Stimulated activated CD4-positive, alpha-beta T cell treated with anti-CD3 and anti-CD28 coated beads, Interleukin-1b, Interleukin-23, amount 100 ng/mL, for 48 hours (primary cell): ENCODE measurements at places on chromosomes 6 and 20.

GRCh38 chr20:16541226-16541625, 32.0 kb downstream of the KIF16B start:
- DNase-seq = no peak

- DNase-seq = no peak
These were observed 67.8 kb downstream of the MMS22L start for GRCh38 chr6:97215157-97215769.

DNA sequence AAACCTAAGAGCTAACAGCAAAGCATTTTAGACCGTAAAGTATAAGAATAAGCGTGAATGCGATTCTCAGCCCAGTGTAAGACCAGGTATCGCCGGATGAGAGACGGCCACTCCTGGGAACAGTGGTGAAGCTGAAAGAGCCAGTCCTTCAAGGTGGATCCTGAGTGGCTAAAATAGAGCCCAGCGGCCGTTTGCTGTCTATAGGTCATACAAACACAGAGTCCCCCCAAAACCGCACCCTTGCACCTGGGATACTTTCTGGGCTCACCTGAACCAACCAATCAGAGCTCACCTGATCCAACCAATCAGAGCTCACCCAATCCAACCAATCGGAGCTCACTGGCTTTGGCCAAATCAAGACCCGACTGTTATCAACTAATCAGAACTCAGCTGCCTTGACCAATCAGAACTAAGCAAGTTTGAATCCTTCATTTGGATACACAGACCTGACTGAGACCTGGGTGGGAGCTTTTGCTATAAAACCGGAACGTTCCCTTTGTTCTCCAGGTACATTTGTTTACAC, 248.2 kb downstream of the DLL1 start:
- DNase-seq = no peak

DNA sequence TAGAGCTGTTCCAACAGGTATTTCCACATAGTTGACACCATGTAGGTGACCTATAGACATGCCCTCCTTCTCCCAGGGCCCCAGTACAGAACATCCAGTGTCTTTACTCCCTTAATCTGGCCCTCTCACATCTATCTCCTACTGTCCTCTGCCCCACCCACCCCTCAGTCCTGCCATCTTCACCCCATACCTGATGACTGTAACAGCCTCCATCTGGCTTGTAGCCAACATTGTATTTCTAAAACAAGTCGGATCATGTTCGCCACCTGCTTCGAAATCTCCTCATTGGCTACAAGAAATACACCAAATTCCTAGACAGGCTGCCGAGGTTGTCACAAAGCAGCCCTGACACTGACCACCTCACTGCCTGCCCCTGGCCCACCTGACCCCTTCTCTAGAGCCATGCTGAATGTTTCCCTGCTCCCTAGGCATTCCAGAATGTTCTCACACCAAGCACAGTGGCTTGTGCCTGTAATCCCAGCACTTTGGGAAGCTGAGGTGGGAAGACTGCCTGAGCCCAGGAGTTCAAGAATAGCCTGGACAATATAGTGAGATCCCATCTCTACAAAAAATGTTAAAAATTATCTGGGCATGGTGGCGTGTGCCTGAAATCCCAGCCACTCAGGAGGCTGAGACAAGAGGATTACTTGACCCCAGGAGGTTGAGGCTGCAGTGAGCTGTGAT, 6.0 kb downstream of the ZC3H12D start:
- no peak for DNase-seq

DNA sequence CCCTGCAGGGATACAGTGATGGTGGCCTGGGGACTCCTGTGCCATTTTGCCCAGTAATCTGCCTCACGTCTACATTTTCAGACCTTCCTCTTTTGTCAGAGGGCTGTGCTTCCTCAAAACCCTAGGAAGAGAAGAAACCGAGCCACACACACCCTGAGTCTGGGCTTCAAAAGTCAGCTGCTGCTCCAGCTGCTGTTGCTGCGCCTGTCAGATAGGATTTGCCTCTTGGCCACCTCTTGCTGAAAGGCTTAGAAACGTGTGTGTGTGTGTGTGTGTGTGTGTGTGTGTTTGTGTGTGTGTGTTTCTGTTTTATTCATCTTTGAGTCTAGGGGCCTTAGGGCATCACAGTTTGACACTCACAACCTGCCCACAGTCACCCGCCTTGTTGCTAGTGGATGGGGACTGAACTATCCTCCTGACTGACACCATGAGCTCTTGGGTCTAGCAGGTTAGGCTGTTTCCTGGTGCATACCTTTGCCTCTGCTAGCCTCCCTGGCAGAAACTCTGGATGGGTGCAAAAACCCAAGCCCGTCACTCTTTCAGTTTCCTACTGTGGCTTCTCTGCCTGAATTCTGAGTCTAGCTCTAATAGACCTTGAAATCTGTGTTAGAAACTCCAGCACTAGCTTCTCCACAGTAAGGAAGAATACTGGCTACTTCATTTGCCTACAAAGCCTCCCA, 94.9 kb upstream of the CEP85L start:
- DNase-seq = no peak

DNA sequence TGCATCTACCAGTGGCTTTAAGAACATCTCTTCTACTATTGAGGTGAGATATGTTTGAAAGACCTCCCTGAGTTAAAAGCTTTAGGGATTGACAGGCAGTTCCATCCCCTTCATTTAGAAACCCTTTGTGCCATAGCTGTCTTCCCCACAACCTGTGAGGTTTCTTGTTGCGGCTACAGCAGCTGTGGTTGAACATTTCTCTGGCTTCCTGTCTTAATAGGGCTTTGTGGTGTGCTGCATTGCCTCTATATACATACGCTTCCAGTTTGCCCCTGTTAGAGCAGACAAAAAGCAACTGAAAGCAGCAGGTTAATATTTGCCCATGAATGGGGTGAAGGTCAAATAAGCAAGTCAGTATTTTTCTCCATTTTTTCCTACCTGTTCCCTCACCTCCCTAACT, 210.2 kb downstream of the TMEM200A start:
- DNase-seq = peak; percentile 53

GRCh38 chr6:148345578-148345977, 2.9 kb downstream of the SASH1 start:
- DNase-seq = no peak

DNA sequence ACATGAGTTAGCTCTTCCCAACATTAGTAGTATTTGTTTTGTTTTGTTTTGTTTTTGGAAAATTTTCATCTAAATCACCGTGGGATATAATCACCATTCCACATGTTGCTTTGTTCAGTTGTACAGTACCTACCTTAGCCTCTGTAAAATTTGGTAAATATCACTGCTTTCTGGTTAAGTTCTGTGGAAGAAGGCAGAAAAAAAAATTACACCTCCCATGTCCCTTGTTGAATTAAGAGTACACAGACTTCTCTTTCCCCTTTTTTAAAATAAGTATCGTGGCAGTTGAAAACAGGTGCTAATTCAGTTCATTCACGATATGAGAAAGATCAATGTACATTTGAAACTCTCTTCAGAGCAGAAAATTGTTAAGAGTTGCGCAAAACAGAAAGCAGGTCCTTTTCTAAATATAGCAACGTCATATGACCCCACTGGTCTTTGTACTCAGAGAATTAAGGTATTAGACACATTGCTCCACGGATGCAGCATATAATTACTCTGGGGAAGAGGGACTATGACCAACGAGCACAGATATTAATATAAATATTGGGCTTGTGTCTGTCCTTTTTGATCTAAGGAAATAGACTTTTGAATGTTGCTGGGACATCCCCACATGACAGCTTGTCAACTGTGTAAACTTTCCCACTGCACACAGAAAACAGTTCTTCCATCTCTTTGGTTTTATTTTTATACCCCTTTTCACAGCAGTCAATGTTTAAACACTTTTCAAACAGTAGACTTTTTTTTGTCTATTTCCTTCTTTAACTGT, 58.6 kb upstream of the ZNF217 start:
- DNase-seq = no peak

- no peak for DNase-seq
These were observed 34.9 kb downstream of the FOXC1 start for GRCh38 chr6:1644516-1645060.

DNA sequence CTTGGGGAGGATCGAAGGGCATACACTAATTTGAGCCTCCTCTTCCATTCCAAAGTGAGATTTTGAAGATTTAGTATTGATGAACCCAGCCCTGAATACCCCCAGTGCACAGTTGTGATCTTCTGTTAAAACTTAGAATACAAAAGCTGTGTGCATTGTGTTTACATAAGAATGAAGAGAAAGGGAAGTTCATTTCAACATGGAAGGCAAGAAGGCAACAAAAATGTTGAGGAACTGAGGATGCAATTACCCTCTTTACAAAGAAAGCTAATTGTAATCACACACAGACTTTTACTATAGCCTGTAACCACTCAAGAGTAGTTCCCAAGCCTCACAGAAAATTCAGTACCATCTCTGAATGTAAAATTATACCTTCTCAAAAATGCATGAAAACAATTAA, 49.3 kb downstream of the GFOD1 start:
- no peak for DNase-seq

GRCh38 chr6:15308435-15309213, 62.8 kb downstream of the JARID2 start:
- DNase-seq = no peak

GRCh38 chr6:148212366-148212765, 130.3 kb upstream of the SASH1 start:
- DNase-seq = no peak

DNA sequence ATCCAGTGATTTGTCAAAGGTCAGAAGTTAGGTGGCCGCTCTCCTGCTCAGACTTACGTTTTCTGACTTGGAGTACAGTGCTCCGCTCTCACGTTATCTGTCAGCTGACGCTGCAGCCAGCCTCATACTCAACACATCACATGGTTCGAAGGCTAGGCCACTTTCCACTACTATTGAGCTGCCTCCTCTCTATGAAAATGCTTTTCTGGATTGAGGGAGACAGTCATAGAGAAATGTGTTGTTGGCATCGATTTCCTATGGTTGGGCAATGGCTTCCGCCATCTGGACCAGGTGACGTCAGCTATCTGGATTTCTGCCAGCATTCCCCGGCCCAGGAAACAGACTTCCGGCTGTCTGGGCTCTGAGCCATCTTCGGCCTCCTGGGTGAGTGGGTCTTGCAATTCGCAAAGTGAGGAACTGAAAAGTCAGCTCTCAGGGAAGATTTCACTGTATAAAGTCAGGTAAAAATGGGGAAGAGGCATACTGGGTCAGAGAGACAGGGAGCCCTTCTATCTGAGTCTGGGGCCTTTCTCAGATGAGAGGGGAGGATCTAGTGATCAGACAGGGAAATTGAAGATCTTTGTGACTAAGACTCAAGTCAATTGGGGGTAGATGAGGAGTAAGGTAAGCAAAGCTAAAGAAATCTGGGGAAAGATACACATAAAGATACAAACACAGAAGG, 37.5 kb upstream of the IER3 start:
- peak; percentile 44 for DNase-seq

- DNase-seq = no peak
These were observed 44.1 kb upstream of the MOXD1 start for GRCh38 chr6:132445201-132445951.

DNA sequence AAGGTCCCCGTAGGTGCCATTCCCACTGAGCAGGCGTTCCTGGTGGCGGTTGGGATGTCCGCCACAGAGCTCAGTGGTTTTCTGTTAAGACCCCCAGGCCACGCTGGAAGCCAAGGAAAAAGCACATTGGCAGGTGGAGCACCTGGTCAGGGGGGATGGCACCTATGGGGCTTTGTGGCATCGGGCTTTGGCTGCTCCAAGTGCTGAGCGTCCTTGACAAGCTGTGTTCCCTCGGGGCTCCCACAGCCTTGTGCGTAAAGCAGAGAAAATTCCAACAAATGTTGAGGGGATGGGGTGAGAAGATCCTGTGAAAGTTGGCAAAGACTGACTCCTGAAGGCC, 135.4 kb downstream of the JPH2 start:
- no peak for DNase-seq

- no peak for DNase-seq
These were observed 28.9 kb downstream of the IRAK1BP1 start for GRCh38 chr6:78896227-78896626.

GRCh38 chr6:20252311-20252710, 40.0 kb upstream of the MBOAT1 start:
- DNase-seq = no peak

DNA sequence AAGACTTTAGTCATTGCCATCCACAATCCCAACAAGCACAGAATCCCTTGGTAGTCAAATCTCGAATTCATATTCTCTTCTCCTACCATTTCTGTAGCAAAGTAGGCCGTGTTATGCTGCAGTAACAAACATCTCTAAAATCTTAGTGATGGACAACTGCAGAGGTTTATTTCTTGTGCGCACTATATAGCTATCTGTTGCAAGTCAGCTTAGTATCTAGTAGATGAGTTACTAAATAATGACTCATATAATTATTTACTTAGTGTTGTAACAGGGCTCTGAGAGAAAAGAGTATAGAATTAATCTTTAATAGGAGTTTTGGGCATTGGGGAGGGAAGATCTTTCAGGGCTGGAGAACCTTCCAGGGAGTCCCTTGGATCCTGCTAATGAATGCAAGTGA, 73.3 kb downstream of the CAP2 start:
- no peak for DNase-seq

GRCh38 chr20:61933951-61934715, 131.5 kb downstream of the TAF4 start:
- DNase-seq = no peak

DNA sequence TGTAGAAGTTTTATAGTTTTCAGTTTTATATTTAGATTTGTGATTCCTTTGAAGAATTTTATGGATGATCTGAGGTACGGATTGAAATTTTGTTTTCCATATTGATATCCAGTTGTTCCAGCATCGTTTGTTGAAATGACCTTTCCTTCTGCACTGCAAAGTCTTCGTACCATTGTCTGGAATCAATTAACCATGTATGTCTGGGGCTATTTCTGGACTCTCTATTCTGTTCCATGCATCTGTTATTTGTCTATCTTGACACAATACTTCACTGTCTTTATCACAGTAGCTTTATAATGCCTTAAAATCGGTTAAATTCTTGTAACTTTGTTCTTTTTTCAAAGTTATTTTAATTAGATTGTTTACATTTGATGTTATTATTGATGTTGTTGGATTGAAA, 154.9 kb downstream of the FARS2 start:
- no peak for DNase-seq

GRCh38 chr20:21391972-21392352, 5.4 kb downstream of the NKX2-4 start:
- DNase-seq = no peak

GRCh38 chr6:130417951-130418350, 52.1 kb downstream of the TMEM200A start:
- DNase-seq = no peak

DNA sequence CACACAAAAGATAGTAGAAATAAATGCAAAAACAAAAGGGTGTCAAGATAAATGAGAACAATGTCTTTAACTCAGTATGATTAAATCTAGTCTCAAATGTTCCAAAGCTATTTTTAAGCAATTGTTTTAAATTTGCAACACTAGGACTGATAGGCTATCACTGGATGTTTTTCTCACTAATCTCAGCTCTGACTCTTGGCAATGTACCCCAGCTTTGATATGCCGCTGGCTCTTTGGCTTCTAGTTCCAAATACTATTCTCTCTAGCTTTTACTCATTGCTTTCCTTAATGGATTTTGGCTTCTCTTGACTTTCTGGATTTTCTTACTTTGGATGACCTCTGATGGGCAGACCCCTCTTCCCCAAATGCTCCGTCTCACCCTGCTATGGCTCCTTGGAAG, 116.0 kb upstream of the SLC35B3 start:
- no peak for DNase-seq

- DNase-seq = peak; percentile 79
These were observed 98.3 kb downstream of the RAMACL start for GRCh38 chr6:166488076-166488685.

- no peak for DNase-seq
These were observed 387.1 kb upstream of the AGPAT4 start for GRCh38 chr6:161660666-161661571.
